Activated B cell treated with CpG ODN at 0.5 μM for 24 hours (primary cell): ENCODE measurements at places on chromosomes 3 and 15. TPM values are rescaled to one million over a fixed set of nuclear protein-coding genes. Genes with fewer than 3 reads are reported as not detected.
A peak's percentile ranks its signal among the peaks of the same experiment; 100 is the strongest.

DNA sequence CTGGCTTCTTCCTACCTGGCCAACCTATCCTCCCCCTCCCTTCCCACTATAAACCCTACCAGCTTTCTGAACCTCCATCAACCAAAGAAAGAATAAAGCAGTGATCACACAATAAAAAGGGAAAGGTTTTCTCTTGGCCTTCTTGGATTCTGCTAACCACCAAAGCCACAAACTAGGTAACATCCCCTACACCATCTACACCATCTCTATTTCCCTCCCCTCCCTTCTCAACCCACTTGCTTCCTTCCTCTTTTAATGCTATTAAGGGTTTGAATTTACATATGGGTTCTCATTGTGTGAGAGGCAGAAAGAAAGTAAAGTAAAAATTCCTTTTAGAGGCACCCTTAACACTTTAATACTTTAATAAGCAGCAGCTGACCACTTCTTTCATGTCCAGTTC, 25.8 kb upstream of the RSL24D1 start:
- peaks cover 66% of the 10 kb centered on the region for H3K4me1 ChIP-seq
- no peaks in the 10 kb centered on the region for H3K27me3 ChIP-seq
- no peak for DNase-seq
- H3K27ac ChIP-seq, result peak overlapping the region; percentile 83
- peak overlapping the region; percentile 72 for H3K4me3 ChIP-seq

DNA sequence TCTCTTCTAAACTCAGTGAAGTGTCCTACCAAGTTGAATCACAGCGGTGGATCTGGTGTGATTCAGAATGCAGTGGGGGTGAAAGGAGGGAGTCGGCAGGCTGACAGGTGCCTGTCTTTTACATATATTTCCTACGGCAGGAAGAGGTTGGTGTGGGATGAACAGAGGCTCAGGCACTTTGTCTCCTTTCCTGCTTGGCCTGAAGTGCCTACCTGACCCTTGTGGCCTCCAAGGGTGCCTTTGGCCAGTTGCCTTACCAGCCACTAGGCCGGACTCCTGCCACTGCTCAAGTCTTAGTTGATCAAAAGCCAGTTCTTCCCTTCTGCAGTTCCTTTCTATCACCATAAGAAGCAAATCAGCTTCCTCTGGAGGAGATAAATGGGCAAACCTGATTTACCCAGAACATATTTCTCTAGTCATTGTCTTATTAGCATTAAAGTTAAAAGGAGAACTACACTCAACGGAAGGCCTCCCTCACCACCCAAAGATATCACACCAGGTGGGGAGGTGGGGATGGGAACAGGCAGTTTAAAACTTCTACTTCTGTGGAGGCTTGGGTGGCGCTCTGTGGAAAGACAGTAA, 52.1 kb downstream of the CRTC3 start:
- H3K27ac ChIP-seq, result peak overlapping the region; percentile 69
- peaks cover 67% of the 10 kb centered on the region for H3K4me1 ChIP-seq
- H3K36me3 ChIP-seq, result peaks cover 8% of the 10 kb centered on the region
- peak overlapping the region; percentile 38 for H3K4me3 ChIP-seq
- DNase-seq, result no peak
- no peaks in the 10 kb centered on the region for H3K27me3 ChIP-seq

The RPL32 gene
- total RNA-seq, result 2,996 and 3,448 TPM in 2 replicates

The SLC22A14 gene
- total RNA-seq, result 0.16 TPM in 1 of 2 replicates, not detected in the other

The CELSR3 gene
- 1.5 and 2.3 TPM in 2 replicates for total RNA-seq

DNA sequence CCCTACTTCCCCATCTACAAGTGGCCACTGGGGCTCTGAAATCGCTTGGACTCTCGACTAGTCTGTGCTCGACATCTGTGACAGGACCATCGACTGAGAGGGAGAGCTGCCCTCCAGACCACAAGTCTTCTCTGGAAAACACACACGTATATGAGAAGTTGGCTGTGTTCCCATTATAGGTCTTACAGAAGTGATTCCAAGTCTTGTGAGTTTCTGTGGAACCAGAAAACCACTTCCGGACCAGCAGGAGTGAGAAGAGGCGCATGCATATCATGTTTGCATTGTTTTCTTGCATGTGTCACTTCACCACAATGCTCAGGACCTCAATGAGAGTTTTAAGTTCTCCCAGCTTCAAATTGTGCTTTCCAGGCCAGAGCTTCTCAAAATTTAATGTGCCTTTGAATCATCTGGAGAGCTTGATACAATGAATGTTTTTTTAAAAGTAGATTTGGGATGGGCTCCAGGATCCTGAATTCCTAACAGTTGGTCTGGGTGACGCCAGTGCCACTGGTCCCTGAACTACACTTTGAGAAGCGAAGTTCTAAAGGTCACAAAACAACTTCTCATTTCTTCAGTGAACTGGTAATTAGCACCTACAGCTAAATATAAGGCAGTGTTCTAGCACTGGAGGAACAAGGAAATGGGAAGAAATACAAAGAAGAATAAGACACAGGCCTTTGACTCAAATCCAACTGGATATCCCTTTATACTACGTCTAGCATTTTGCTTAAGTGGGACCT, 15.7 kb downstream of the LIPC start:
- DNase-seq, result no peak
- H3K27ac ChIP-seq, result no peak overlapping the region
- no peak overlapping the region for H3K4me3 ChIP-seq
- H3K27me3 ChIP-seq, result no peaks in the 10 kb centered on the region
- H3K36me3 ChIP-seq, result no peaks in the 10 kb centered on the region

GRCh38 chr3:117846238-117846637, 1136.7 kb downstream of the TUSC7 start:
- no peak for DNase-seq
- H3K27ac ChIP-seq, result no peak overlapping the region
- H3K36me3 ChIP-seq, result no peaks in the 10 kb centered on the region
- no peaks in the 10 kb centered on the region for H3K27me3 ChIP-seq

DNA sequence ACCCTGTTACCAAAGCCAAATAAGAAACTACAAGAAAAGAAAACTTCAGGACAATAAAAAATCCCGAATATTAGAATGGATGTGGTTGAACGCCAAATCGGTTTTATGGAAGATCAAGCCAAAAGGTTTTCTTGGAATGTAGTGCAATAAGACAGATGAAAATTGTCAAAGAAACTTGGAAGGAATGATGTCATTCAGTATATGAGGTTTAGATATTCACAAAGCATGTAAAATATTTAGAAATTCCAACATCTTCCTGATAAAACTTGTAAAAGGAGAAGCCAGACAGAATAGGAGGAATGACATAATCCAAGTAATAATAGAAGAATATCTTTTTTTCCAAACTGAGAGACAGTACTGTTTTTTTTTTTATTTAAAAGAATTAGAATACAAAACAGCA, 130.3 kb upstream of the ZPLD1 start:
- H3K4me3 ChIP-seq, result no peak overlapping the region
- H3K4me1 ChIP-seq, result no peaks in the 10 kb centered on the region
- no peaks in the 10 kb centered on the region for H3K36me3 ChIP-seq
- no peak overlapping the region for H3K27ac ChIP-seq
- no peak for DNase-seq
- peaks cover 9% of the 10 kb centered on the region for H3K27me3 ChIP-seq

GRCh38 chr15:100733101-100733842, 130.9 kb downstream of the ASB7 start:
- H3K27ac ChIP-seq, result no peak overlapping the region
- no peak overlapping the region for H3K4me3 ChIP-seq
- DNase-seq, result no peak
- no peaks in the 10 kb centered on the region for H3K27me3 ChIP-seq
- no peaks in the 10 kb centered on the region for H3K4me1 ChIP-seq
- H3K36me3 ChIP-seq, result no peaks in the 10 kb centered on the region

GRCh38 chr15:67903708-67904107, 63.9 kb upstream of the RNU6-1 start:
- no peaks in the 10 kb centered on the region for H3K36me3 ChIP-seq
- peaks cover 6% of the 10 kb centered on the region for H3K27me3 ChIP-seq
- peaks cover 7% of the 10 kb centered on the region for H3K4me1 ChIP-seq
- DNase-seq, result no peak
- no peak overlapping the region for H3K4me3 ChIP-seq

GRCh38 chr3:60781935-60782334, 469.3 kb downstream of the FHIT start:
- no peak for DNase-seq
- H3K4me3 ChIP-seq, result no peak overlapping the region
- no peaks in the 10 kb centered on the region for H3K27me3 ChIP-seq
- H3K4me1 ChIP-seq, result no peaks in the 10 kb centered on the region
- no peak overlapping the region for H3K27ac ChIP-seq

The UROC1 gene
- total RNA-seq, result not detected in 2 replicates

The TRIM42 gene
- total RNA-seq, result not detected in 2 replicates

- H3K27ac ChIP-seq, result no peak overlapping the region
- H3K27me3 ChIP-seq, result peaks cover 25% of the 10 kb centered on the region
- no peak overlapping the region for H3K4me3 ChIP-seq
- no peak for DNase-seq
- no peaks in the 10 kb centered on the region for H3K36me3 ChIP-seq
Observed at GRCh38 chr15:45319472-45320214, 58.7 kb downstream of the GATM start.

- no peak for DNase-seq
- no peaks in the 10 kb centered on the region for H3K36me3 ChIP-seq
- no peaks in the 10 kb centered on the region for H3K4me1 ChIP-seq
- no peak overlapping the region for H3K27ac ChIP-seq
- peaks cover 4% of the 10 kb centered on the region for H3K27me3 ChIP-seq
Observed at GRCh38 chr3:31054032-31054431, 159.6 kb upstream of the GADL1 start.

- H3K36me3 ChIP-seq, result peaks cover 85% of the 10 kb centered on the region
- no peaks in the 10 kb centered on the region for H3K27me3 ChIP-seq
- H3K4me3 ChIP-seq, result no peak overlapping the region
- no peak for DNase-seq
- H3K4me1 ChIP-seq, result no peaks in the 10 kb centered on the region
Observed at GRCh38 chr15:42284551-42284950, 11.3 kb upstream of the TMEM87A start.

DNA sequence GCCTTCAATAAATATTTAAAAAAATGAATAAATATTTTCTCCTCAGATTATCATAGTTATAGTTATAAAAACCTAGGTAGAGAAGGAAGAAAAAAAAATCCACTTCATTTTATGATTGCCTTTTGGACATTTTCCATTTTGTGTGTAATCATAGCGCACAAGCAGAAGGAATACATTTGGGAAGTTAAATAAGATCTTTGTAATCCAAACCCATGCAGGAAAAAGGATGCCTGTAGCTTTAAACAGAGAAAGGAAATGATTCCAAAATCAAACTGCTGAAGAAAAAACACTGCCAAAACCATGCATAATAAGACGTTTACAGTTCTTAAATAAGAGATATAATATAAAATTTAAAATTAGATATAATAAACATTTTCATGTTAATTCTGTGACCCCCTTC, 7.4 kb upstream of the CCDC54 start:
- H3K4me3 ChIP-seq, result no peak overlapping the region
- no peaks in the 10 kb centered on the region for H3K36me3 ChIP-seq
- peaks cover 3% of the 10 kb centered on the region for H3K4me1 ChIP-seq
- H3K27me3 ChIP-seq, result peaks cover 6% of the 10 kb centered on the region
- H3K27ac ChIP-seq, result no peak overlapping the region
- DNase-seq, result no peak

The TMC3 gene
- total RNA-seq, result not detected in 2 replicates

The EPHA6 gene
- total RNA-seq, result not detected in 2 replicates

GRCh38 chr3:30770387-30770786, 124.1 kb downstream of the GADL1 start:
- peaks cover 14% of the 10 kb centered on the region for H3K27me3 ChIP-seq
- no peaks in the 10 kb centered on the region for H3K36me3 ChIP-seq
- no peak overlapping the region for H3K27ac ChIP-seq
- no peaks in the 10 kb centered on the region for H3K4me1 ChIP-seq
- no peak overlapping the region for H3K4me3 ChIP-seq
